Stimulated activated CD8-positive, alpha-beta memory T cell treated with anti-CD3 and anti-CD28 coated beads, Interleukin-2, amount 100 ng/mL, for 1 hour (primary cell): ENCODE measurements at places on chromosomes 6 and 20.

DNA sequence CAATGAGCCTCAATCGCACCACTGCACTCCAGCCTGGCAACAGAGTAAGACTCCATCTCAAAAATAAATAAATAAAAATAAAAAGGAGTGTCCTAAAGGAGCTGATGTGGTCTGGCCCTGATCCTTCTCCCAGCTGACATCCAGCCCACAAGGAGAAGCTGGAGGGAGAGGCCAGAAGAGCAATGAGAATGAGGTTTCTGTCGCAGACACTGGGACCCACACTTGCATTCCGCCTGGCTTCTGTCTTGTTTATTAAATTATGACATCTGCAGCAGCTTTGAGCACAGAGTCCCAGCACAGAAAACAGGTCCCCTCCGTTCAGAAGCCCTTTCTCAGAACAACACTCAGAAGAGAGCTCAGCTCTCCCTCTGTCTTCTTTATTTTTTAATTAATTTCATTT is 10.3 kb upstream of the E2F1 start:
- no peak for DNase-seq

DNA sequence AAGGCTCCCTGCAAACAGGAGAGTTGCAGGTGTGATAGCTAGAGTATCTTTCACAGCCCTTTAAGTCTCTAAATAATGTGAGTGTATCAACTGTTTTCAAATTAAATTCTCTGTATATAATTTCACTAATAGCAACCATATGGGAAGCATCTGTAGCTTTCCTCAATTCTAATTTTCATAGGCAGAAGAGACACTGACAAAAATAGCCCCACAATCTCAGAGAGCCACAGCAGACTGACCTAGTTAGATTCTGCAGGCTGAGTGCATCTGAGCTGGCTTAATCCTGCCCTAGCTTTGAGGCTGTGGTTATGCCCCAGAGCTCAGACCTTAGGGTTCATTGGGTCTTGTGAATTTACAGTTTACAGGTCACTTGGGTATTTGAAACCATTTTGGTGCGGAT is 63.9 kb downstream of the MAP7 start:
- no peak for DNase-seq

- DNase-seq: no peak
Observed at GRCh38 chr6:166989427-166990032, 9.7 kb upstream of the CEP43 start.

DNA sequence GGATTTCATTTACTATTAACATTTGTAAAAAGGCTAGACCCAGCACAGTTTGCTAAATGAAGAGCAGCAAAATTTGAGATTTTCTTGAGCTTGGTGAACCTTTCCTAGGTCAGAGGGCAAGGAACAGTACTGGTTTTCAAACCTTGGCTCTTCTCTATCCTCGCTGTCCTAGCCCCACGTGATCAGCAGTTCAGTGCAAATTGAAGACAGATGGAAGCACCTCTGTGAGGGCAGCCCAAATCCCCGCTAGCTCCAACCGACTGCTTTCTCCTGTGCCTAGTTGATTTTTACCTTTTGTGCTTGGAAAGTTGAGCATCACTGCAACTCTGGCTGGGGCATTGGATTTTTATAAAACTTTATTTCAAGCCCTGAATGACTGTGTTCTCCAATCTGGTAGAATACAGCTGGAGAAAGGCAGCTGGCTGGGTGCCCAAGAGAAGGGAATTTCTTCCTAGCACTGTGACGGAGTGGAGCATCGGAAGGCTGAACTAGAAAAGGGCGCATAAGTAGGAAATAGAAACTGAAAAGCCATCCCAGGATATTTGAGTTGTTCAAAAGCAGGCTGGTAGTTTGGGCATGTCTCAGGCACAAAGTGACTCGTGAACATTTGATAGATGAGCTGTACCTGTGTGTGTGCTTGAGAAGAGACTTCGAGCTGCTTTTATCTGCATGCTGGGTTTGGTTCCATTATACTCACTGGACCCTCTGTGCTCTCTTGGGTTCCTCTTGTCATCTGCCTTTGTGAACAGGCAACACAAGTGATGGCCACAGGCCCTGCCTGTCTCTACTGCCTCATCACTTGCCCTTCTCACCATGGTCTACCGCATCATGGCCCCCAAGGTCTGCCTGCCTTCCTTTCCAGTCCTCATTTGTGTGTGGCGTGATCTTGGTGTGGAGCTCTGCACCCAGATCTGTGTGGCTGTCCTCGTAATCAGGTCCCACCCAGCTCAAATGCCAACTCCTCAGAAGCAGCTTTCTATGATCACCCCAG is 2.3 kb downstream of the RNF114 start:
- no peak for DNase-seq

DNA sequence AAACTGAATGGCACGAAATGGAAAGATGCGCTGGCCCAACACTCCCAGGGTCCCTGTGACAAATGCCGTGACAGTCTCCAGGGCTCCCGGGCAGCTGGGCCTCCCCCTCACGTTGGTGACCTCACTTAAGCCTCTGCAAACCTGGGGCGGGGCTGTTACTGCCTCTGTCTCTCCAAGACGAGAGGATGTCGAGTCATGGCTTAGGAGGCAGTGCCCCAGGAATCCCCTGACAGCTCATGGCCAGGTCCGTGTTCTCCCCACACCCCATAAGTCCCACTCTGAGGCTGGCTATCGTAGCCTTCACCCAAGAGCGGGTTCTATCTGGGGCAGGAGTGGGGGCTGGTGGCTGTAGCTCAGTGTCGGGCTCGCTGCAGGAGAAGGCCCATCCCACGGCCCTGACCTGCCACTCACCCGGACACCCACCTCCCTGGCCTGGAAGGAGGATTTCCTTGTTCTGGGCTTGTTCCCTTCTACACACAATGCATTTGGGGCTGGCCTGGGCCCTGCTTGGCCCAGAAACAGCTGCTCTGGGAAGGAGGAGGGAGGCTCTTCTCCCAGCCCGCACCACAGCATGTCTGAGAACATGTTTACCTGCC is 5.6 kb upstream of the RPS21 start:
- DNase-seq: no peak

DNA sequence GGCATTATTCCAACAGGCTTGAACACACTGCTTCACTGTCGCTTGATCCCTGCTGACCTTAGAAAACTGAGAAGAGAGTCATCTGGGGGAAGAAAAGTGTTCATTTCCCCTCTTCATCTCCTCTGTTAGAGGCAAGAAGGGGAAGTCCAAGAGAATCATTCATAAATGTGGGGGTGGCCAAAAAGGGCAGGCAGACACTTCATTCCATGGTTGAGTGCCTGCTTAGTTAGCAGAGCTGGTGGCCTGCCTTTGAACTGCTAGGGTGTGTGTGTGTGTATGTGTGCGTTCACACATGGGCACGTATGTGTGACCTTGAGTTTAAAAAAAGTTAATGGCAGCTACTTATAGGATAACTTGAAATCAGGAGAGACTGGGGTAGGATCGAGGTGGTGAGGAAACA is 39.4 kb upstream of the RFPL4B start:
- no peak for DNase-seq

DNA sequence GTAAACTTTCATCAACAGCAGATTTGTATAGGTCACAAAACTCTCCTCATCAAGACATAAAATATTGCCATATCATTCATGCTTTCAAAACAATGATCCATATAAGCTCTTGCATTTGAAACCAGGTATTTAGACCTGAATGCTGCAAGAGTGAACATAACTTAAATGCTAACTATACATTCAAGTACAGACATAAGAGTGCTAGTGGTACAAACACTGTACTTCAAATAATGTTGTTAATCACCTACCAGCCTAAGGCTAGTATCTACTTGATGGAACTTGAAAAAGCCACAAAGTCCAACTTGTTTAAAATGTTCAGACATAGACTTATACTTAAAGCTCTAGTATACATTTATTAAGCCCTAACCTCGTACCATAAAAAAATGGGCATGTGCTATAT is 16.0 kb upstream of the GSTA2 start:
- no peak for DNase-seq

GRCh38 chr20:64256282-64256935 is 861 bp downstream of the PCMTD2 start:
- DNase-seq: no peak

DNA sequence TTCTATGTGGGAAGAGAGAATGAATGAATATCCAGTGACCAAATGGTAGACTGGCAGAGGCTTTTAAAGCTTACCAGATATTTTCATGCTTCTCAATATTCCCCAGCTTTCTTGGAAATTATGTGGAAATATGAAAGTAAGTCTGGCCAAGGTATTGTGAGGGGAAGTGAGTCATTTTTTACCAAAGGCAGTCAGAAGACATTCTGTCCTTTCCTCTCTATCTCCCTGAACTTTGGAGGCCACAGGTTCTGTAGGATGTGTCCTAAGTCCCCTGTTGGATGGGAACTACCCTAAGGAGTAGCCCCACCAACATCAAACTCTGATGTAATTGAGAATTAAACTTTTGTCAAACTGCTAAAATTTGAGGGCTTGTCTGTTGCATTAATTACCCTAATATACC is 593.8 kb upstream of the NRSN1 start:
- no peak for DNase-seq

DNA sequence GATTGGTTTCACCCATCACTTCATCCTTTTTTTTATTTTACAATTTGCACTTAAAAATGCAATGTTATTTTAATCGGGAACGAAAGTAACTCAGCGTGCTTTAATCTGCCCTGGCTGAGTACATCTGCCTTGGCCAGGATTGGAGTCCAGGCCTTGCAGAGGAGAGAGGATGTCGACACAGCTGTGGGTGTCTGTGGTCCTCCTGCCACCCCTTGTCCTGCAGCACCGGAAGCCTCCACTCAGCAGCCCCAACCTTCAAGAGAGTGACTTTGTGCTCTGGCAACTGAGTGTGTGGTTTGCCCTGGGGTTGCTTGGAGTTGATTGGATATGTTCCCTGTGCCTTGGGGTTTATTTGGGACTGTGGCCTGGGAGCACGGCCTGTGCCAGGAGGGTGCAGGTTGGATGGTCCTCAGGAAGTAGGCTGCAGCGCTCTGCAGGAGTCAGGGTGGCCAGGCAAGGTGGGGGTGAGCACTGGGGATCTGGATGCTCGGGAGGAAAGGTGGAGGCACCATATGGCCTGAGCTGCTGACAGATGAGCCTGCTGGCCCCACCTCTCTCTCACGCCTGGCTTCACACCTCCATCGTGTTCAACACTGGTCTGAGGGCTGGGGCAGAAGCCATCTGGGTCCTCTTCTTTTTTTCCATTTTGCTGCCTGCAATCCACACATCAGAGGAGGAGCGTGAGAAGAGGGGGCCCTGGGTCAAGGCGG is 4.3 kb downstream of the MYT1 start:
- DNase-seq: no peak

GRCh38 chr6:163201855-163202254 is 212.7 kb upstream of the QKI start:
- DNase-seq: no peak

DNA sequence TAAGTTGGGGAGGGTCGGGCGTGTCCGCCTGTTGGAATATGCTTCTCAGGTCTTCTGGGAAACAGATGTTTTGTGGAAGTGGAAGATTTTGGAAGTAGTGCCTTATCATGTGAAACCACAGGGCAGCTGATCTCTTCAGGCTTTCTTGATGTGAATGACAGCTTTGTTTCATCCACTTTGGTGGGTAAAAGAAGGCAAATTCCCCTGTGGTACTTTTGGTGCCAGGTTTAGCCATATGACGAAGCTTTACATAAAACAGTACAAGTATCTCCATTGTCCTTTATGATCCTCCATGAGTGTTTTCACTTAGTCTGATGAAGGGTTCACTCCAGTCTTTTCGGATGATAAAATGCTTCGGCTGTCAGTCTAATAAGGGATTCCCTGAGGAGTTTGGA is 4.6 kb downstream of the IRF4 start:
- no peak for DNase-seq

- no peak for DNase-seq
Observed at GRCh38 chr6:147065786-147066185, 138.4 kb upstream of the STXBP5 start.

GRCh38 chr6:139275279-139276055 is 16.3 kb downstream of the TXLNB start:
- no peak for DNase-seq

- DNase-seq: no peak
Observed at GRCh38 chr6:89291256-89291819, 23.8 kb downstream of the GABRR2 start.

- no peak for DNase-seq
Observed at GRCh38 chr6:37622646-37623071, 75.0 kb downstream of the MDGA1 start.

DNA sequence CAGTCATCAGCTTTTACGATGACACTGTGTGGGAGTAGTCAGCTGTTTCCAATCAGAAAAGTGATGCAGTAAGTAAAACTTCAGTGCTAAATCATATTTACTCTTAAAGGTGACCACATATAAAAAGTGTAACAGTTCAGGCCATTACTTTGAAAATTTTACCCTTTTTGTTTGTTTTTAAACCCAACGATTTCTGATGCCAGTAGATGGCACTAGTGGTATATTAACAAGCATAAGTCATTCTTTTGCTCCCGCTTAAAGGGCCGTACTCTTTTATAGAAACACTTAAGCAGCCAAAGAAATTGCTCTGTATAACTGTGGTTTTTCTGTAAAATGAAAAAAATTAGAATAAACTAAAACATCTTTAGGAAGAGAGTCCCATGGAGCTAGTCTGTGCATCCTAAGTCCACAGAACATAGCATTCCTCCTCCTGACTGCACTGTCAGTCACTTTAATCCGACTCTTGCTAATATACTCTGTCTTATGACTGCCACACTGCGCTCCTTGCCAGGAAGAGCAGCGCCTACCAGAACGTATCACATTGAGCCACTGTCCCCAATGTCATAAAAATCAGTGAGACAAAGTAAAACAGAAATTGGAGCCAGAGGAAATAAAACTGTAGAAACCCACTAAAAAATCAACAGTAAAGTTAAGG is 25.0 kb downstream of the HEBP2 start:
- no peak for DNase-seq

DNA sequence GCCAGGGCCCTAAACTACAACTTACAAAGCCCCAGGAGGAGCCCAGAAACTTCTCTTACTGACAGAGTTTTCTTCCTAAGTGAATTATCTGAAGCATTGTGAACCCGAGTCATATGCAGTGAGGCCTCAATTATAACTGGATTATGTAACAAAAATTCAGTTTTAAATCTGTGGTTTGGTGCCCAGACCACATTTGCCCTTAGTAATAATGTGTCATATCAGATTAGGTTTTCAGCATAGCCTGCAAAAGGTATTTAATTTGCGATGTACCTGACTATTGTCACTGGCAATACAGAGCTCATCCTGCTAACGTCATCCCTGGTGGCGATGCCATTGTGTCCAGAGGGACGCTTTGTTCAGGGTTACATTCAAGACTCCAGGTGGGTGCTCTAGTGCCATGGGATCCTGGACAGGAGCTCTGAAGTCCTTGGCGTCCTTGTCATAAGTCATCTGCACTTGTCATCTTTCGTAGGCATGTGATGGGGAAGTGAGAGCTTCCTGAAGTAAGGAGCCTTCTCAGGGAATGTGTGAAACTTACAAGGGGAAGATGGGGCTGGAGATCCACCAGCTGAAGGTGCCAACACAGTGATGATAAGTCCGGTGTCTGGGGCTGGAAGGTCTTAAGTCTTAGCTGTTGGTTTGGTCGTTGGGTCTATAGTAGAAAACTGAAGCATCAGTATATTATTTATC is 65.1 kb downstream of the HIVEP1 start:
- DNase-seq: no peak

GRCh38 chr6:31175971-31176370 is 5.5 kb upstream of the POU5F1 start:
- DNase-seq: no peak

- no peak for DNase-seq
Observed at GRCh38 chr20:25116739-25117458, 35.0 kb upstream of the VSX1 start.

- DNase-seq: no peak
Observed at GRCh38 chr6:145903356-145904102, 60.6 kb downstream of the SHPRH start.
